ENCODE measurements at places on chromosomes 6 and 20. TPM values are rescaled to one million over a fixed set of nuclear protein-coding genes. Genes with fewer than 3 reads are reported as not detected.

ZSCAN23 gene
- 3.6 TPM for total RNA-seq

MTG2 gene
- 38.6 TPM for total RNA-seq

FOXS1 gene
- not detected for total RNA-seq

FNDC11 gene
- 0.45 TPM for total RNA-seq

C20orf141 gene
- not detected for total RNA-seq
